Activated CD4-positive, alpha-beta memory T cell treated with anti-CD3 and anti-CD28 coated beads, Interleukin-2, amount 10 ng/mL, durations not matched to agents 7 days and 5 days (primary cell): ENCODE measurements at places on chromosomes 13 and 19. TPM values are rescaled to one million over a fixed set of nuclear protein-coding genes. Genes with fewer than 3 reads are reported as not detected.

SOX21 gene
- total RNA-seq: not detected

GRCh38 chr13:93851236-93851635 lies 624.6 kb downstream of the GPC6 start:
- no peak for DNase-seq

DAND5 gene
- 0.15 TPM for total RNA-seq

GRCh38 chr13:72341904-72342303 lies 385.5 kb downstream of the MZT1 start:
- DNase-seq: no peak

DNA sequence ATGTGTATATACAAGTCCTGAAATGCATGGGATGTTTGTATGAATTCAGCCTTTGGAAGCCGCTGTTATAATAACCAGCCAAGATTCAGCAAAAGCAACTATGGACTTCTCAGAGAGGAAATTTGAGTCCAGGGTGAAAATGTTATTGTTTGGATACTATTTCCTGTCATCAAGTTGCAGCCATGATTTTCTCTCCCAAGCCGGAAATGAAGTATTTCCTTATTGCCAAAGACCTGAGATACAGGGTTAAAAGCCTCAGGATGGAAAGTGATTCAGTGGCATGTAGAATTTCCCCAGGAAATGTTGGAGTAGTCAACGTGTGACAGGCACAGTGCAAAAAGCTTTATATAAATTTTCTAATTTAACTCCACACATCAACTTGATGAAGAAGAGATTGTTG lies 133.9 kb downstream of the IRS2 start:
- DNase-seq: no peak

GRCh38 chr19:50690439-50690838 lies 29.2 kb downstream of the SHANK1 start:
- DNase-seq: no peak

CACNA1A gene
- 4.1 TPM for total RNA-seq

- DNase-seq: no peak
These were observed 84.5 kb downstream of the ANKRD10 start for GRCh38 chr13:110830331-110830730.

PSG5 gene
- total RNA-seq: not detected

SIGLEC12 gene
- 0.35 TPM for total RNA-seq

- DNase-seq: no peak
These were observed 30.7 kb downstream of the ZNF793 start for GRCh38 chr19:37537391-37537947.
